Breast epithelium (tissue), 4 donors: ENCODE measurements at places on chromosomes 12 and 14.

DNA sequence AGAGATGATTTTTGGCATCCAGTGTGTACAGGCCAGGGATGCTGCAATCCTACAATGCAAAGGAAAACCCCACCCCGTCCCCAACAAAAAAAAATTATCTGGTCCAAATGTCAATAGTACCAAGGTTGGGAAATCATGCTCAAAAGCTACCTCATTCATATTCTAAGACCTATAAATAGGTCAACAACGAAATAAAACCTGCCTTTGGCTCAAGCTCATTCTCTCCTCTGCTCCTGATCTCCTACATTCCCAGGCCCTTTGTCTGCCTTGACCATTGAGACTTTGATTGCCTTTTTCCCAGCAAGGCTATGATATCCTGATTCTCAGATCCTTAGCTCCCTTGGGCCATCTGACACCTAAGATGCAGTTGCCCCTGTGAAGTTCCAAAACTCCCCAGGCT lies 30.0 kb downstream of the ANKS1B start:
- H3K27ac ChIP-seq: no peak overlapping the region
- no peaks in the 10 kb centered on the region for H3K4me1 ChIP-seq
- H3K36me3 ChIP-seq: no peaks in the 10 kb centered on the region
- no peaks in the 10 kb centered on the region for H3K27me3 ChIP-seq
- no peak overlapping the region for H3K4me3 ChIP-seq

GRCh38 chr12:118402251-118402650 lies 25.9 kb downstream of the SUDS3 start:
- H3K4me3 ChIP-seq: no peak overlapping the region
- H3K27ac ChIP-seq: no peak overlapping the region
- no peaks in the 10 kb centered on the region for H3K27me3 ChIP-seq
- H3K4me1 ChIP-seq: no peaks in the 10 kb centered on the region
- peaks cover 9% of the 10 kb centered on the region for H3K36me3 ChIP-seq

DNA sequence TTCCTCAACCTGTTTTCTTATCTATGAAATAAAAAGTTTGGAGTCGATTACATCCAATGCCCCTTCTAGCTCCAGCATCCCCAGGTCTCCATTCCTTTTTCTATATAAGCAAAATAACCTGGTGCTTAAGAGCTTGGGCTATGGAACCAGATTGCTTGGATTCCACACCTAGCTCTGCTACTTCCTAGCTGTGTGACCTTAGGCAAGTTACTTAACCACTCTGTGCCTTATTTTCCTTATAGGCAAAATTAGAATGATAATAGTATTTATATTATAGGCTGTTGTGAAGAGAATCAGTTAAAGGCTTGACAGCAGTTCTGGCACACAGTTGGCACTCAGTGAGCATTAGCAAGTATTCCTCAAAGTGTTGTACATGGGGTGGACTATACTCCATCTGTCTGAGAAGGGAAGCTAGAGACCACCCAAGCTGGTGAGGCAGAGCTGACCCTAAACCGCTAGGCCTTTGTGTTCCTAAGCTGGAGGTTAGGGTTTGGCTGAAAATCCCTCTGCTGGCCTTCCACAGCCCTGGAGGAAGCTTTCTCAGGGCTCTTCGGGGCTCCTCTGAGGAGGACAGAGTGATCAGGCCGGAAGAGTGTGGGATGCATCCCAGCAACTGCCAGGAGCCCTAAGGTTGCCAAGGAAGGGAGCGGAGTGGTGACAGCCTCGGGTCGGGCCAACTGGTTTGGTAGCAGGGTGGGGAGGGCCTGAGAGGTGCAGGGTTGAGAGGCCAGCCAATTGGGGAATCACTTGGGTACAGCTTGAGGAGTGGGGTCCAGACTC lies 6.0 kb upstream of the KRT4 start:
- H3K4me1 ChIP-seq: no peaks in the 10 kb centered on the region
- peaks cover 4% of the 10 kb centered on the region for H3K27me3 ChIP-seq
- H3K36me3 ChIP-seq: no peaks in the 10 kb centered on the region
- no peak overlapping the region for H3K4me3 ChIP-seq

DNA sequence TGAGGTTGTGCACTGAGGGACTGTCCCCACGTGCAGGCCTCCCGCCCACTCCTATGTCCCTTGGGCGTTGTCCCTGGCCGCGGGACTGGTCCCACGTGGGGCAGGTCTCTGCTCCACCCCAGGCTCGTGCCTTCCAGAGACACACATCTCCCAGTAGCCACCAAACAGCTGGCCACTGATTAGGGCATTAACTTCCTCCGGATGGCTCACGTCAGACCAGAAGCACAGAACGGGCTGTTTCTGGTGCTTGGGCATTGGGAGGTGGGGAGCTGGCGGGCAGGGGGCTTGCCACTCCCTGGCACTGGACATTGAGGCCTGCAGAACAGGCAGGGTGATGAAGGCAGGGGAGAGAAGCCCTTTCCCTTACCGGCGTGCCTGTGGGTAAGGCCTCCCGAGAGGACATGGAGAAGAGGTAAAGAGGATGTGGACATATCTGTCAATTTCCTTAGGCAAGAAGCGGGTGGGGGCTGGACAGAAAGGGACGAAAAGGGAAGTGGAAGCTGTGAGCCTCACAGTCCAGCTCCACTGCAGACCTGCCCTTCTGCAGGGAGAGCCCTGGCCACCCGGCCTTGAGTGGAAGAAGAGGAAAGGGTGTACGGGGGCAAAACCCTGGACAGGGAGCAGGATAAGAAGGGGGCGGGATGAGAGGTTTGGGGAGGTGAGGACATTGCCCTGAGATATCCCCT lies 101.2 kb downstream of the NINJ2 start:
- H3K4me1 ChIP-seq: peaks cover 3% of the 10 kb centered on the region
- no peaks in the 10 kb centered on the region for H3K36me3 ChIP-seq
- H3K27ac ChIP-seq: no peak overlapping the region
- H3K4me3 ChIP-seq: peak overlapping the region; percentile 39
- no peak for DNase-seq

DNA sequence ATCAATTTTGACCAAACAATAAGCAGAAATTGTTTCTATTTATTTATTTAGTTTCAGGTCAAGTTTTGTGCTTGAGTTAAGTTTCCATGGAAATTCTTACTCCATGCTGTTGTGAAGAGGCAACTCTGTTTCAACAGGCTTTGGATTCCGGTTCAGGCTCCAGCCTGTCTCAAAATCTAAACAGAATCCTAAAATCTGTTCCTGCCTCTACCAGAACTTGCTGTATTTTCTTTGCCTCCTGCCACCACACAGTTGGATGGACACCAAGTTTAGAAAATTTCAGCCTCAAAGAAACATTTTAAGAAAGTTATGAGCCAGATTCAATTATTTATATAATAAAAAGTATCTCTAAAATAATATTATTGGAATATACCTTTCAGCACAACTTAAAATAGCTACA lies 330.9 kb downstream of the FOXG1 start:
- H3K4me1 ChIP-seq: no peaks in the 10 kb centered on the region
- no peak overlapping the region for H3K27ac ChIP-seq
- no peak overlapping the region for H3K4me3 ChIP-seq
- no peak for DNase-seq

- no peaks in the 10 kb centered on the region for H3K27me3 ChIP-seq
- H3K27ac ChIP-seq: no peak overlapping the region
- no peak overlapping the region for H3K4me3 ChIP-seq
- H3K4me1 ChIP-seq: no peaks in the 10 kb centered on the region
- no peaks in the 10 kb centered on the region for H3K36me3 ChIP-seq
Observed at GRCh38 chr12:80763874-80764273, 47.2 kb downstream of the MYF5 start.
